Glomerular endothelial cell (primary cell): ENCODE measurements at places on chromosomes 2 and 18. TPM values are rescaled to one million over a fixed set of nuclear protein-coding genes. Genes with fewer than 3 reads are reported as not detected.
A peak's percentile ranks its signal among the peaks of the same experiment; 100 is the strongest.

- no peak for DNase-seq
Measured at GRCh38 chr18:37294951-37295350, 270.6 kb downstream of the CELF4 start.

Gene CXCR4
- total RNA-seq: 68.4 and 211 TPM in 2 replicates

DNA sequence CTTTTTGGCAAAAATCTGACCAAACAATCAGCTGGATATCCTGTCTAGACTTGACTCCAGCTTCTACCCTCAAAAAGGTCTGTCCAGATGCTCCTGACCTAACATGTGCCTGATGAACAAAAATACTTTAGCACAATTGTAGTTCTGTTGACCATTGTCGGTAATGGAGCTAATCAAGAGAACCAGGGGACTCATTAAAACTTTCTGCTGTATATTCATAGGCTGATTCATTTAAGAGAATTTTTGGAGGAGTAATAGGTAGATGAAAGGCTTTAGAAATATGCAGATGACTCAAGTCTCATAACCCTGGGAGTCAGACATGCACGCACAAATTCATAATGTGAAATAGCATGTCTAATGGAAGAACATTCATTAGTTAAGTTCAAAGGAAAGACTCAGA is 514.2 kb downstream of the TXNL1 start:
- DNase-seq: no peak

GRCh38 chr18:13435586-13436333 is 217.2 kb downstream of the LDLRAD4 start:
- peak; percentile 67 for DNase-seq

- DNase-seq: no peak
Measured at GRCh38 chr2:70852824-70853223, 17.2 kb upstream of the CD207 start.

DNA sequence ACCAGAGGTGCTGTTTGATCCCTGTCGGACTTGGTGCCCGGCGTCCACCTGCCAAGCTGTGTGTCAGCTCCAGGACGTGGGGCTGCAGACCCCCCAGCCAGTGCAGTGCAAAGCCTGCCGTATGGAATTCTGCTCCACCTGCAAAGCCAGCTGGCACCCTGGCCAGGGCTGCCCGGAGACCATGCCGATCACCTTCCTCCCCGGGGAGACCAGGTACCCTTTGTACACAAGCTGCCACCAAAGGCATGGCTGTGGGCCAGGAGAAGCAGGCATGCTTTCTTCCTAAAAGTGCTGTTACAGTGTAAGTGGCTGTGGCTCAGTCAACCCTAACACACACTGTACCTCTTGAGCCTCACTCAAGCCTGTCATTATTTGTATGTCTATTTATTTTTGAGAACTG is 103.3 kb downstream of the RNF144A start:
- DNase-seq: no peak

Gene SP110
- 20.5 and 25.7 TPM in 2 replicates for total RNA-seq

DNA sequence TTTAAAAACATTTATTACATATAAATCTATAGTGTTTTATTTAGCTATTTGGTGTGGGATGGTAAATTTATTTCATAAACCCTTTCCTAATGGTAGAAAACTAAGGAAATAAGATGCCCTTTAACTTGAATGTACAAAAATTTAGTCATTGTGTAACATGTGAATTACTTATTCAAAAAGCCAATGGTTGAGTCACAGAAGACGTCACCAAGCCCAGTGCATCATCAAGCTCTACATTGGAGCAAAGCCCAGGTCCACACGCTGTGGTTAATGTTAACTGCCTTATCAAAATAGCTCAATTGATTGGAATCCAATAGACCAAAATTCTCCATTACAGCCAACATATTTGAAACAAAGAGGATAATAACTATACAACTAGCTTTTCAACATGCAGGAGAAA is 145.5 kb upstream of the LYPD1 start:
- no peak for DNase-seq

Gene TPO
- total RNA-seq: not detected in 2 replicates

Gene COL5A2
- 110 and 229 TPM in 2 replicates for total RNA-seq

- no peak for DNase-seq
Measured at GRCh38 chr2:65075605-65076344, 19.6 kb downstream of the CEP68 start.

- no peak for DNase-seq
Measured at GRCh38 chr18:70377317-70377799, 88.5 kb downstream of the SOCS6 start.

DNA sequence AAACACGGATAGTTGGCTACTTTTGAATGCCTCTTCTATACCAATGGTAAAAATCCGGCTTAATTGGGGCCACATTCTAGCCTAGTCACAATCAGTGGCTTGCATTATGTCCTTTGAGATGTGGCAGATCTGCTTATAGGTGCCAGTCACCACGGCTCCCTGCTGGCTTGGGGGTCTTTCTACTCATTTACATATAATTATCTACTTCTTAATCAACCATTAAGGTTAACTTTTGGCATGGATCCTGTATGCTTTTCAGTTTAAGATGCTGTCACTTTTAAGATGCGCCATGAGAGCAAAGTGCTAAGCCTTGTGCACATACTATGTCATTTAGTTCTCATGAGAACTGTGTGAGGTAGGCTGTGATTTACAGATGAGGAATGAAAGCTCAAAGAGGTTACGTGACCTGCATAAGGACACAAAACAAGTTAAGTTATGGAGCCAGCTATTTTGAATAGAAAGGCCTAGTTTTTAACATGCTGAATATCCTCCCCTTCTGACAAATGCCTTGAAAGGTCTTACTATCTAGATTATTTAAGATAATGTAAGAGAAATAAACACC is 4.1 kb downstream of the NEDD4L start:
- no peak for DNase-seq

GRCh38 chr18:62080172-62080900 is 106.5 kb downstream of the PIGN start:
- no peak for DNase-seq

DNA sequence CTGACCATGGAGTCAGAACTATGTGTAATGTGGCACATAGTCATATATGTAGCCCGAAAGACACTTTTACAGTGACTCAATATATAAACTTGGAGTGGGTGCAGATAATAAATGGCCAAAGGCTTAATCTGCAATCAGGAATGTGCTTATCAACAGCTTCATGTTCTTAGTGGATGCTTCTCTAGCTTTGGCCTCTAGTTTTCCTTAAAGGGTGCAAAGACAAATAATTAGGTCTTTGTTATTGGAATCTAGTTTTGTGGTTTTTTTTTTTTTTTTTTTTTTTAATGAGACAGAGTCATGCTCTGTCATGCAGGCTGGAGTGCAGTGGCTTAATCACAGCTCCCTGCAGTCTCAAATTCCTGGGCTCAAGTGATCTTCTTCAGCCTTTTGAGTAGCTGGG is 625.6 kb downstream of the EPHA4 start:
- DNase-seq: no peak

- no peak for DNase-seq
Measured at GRCh38 chr2:141323571-141323970, 807.2 kb downstream of the LRP1B start.
